Panc1 (cell line): ENCODE measurements at places on chromosomes 11 and 22.

- DNase-seq = no peak
Measured at GRCh38 chr11:19555266-19555665, 157.4 kb upstream of the NAV2 start.

DNA sequence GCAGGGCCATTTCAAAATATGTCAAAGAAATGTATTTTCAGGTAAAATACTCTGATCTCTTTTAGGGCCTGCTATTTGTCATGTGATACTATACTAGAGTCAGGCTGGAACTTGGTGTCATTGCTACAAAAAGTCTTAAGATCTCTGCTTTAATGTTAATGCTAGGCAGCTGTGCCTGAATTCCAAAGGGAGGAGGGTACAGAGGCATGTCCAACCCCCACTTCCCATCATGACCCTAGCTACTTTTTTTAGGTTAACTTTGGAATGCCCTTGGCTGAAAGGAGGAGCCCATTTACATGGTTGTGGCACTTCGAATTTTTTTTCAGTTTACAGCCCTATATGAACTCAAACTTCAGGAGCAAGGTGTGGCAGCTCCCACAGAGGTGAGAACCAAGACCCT lies 58.1 kb downstream of the OSBP2 start:
- DNase-seq = no peak

DNA sequence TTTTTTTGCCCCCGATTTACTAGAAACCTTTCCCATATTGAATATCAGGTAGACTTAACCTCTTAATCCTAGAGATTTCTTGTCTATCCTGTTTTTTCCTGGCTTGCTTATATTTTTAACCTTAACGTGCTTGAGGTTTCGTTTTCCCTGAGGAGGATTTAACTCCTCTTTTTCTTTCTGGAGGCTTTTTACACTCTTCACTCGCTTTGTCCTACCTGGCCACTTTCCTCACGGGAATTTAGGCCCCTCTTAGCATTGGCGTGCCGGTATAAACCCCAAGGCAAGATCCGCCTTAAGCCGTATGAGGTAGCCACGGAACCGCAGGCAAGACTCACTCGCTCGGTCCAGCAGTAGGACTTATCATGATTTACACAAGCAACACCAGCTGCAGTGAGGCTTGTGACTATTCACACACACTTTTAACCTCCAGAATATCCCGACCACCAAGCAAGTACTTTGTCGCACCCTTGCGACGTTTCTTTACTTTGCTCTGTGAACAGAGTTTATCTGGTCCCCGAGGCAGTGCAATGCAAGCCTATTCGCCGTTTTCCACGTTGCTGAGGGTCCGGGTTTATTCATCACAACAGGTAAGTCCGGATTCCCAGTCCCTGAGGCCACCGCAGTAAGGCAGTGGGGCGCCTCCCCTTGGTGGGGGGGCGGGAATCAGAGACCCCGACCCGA lies 20.6 kb upstream of the ALDH3B2 start:
- no peak for DNase-seq

GRCh38 chr11:1381793-1382425 lies 7.8 kb upstream of the BRSK2 start:
- DNase-seq = no peak

DNA sequence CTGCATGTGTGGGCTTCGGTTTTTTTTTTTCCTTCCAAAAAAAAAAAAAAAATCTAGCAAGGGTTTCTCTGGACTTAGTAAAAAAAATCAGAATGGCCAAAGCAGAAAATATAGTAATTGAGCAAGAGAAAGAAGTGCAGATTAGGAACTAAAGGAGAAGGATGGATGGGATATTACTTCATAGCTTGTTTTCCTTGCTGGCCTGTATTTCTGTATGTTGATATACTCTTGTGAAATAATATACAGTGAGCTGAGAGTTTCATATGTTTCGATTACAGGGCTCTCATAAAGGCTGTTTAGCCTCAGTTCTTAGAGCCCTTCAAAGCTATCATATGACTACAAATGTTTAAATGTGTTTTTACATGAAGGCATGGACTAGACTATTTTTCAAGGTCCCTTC lies 34.3 kb upstream of the NFRKB start:
- DNase-seq = no peak

- no peak for DNase-seq
Measured at GRCh38 chr11:76236092-76236999, 30.0 kb upstream of the WNT11 start.

DNA sequence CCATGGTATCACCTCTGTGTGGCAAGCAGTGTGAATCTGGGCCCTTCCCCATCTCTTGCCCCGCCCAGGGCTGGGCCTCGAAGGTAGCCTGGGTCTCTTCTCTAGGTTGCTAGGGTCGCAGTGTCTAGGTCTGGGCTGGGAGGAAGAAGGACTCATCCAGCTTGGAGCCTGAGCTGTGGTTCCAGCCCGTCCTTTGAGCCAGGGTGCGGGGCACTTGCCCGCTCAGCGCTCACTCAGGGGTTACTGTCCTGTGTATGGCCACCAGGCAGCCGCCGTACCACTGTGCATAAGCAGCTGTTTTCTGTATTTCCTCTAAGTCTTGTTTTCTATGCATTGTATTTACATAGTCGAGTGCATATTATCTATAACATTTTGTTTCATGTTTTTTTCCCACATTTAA lies 160.9 kb downstream of the TBC1D22A start:
- DNase-seq = no peak

GRCh38 chr11:102347462-102348370 lies 702 bp downstream of the BIRC2 start:
- no peak for DNase-seq

GRCh38 chr22:32518381-32518780 lies 43.8 kb downstream of the FBXO7 start:
- no peak for DNase-seq

- no peak for DNase-seq
Measured at GRCh38 chr11:34601085-34601444, 19.8 kb upstream of the EHF start.

DNA sequence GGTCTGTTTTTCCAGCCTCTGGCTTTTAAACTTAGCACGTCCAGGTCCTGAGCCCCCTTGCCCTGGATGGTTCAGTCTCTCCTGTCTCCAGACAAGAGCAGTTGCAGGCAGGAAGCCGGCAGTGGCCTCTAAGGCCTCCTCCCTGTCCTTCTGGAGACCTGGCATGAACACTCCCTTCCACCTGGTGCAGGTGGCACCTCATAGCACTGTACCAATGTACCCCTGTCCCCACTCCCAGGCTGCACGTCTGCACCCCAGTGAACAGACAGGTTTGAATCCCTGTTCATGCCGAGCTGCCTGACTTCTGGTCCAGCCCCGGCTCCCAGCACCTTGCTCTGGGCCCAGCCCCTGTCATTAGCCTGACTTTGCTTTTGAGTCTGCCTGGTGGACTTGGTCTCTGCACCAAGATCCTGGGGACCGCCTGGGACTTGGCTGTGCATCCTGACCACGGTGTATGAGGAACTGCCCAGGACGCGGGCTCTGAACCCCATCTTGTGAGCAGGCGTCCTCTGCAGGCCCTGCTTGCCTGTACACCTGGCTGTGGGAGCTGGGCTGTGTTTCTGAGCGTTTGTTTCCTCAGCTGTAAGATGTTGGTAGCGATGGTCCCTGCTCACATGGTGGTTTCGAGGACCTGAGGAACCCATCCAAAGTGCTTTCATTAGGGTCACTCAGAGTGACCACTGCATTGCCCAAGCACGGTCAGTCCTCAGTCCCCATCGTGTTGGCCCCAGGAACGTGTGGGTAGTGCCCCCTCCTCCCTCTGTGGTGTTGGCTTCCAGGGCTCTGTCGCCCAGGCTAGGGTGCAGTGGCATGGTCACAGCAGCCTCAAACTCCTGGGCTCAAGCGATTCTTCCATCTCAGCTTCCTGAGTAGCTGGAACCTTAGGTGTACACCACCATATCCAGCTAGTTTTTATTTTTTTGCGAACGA lies 75.0 kb upstream of the SHANK2 start:
- DNase-seq = no peak

GRCh38 chr11:108663154-108663877 lies 1.6 kb upstream of the DDX10 start:
- no peak for DNase-seq

DNA sequence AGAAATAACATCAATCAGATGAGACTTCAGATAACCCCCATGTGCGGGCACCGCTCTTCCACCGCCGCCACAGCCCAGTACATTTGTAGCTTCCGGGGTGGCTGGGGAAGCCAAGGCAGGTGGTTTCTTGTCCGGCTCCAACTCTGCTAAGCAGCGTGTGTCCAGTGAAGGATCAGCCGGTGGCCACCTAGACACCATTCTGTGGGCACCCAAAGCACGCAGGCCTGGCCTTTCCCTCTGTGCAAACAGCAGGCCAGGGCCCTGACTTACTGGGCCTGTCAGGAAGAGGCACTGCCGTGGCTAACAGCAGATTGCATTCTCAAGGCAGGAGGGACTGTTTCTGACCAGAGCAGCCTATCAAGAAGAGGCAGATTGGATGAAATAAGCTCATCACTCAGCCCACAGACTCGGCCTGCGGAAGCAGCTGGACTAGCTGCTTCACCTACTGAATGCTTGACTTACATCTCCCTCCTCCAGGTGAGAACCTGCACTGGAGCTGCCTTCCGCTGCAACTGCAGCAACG lies 74.8 kb downstream of the ETS1 start:
- no peak for DNase-seq

DNA sequence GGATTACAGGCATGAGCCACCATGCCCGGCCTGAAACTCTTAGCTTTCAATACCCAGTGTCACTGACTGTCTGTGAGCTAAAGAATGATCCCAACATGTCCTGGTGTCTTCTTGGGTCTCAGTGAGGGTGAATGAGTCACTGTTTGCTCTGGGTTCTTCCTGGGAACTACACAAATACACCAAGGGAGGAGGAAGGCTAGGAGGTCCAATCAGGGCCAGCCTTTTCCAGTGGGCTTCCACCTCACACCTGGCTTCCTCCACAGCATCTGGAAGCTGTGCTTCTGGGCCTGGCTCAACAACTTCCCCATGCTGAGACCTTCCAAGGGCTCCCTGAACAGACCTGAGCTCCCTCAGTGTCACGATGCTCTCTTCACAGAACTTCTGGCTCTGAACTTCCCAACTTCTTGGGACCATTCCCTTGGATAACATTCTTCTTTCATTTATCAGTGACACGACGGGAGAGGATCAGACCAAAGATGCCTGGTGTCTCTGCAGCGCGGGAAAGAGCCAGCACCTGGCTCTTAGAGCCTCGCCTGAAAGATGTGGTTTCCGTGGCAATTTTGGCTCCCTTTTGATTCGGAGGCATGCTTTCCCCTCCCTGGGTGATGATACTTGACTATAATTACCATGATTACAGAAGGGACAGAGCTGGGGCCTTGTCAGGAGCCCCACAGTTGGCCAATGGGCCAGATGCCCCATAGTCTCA lies 22.3 kb upstream of the CHRM4 start:
- no peak for DNase-seq

DNA sequence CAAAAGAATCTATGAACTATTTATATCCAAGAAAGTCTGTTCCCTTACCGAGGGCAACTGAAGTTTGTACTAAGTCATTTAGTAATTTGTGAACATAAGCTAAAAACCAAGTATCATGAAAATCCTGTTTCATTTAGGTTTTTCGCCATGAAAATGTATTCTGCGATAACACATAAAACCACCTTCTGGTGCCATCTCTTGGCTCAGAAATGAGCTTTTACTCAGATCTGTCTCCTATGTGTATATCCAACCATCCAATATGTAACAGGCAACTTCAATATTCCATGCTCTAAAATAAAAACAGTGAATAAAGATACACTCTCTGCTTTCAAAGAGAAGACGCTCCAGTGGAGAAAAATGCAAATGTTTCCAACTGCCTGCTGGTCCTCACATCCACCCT lies 118.1 kb upstream of the BID start:
- no peak for DNase-seq
